Neural progenitor cell (in vitro differentiated cells): ENCODE measurements at places on chromosomes 16 and 17.

- DNase-seq = no peak
These were observed 21.6 kb downstream of the CTU2 start for GRCh38 chr16:88727871-88728270.

DNA sequence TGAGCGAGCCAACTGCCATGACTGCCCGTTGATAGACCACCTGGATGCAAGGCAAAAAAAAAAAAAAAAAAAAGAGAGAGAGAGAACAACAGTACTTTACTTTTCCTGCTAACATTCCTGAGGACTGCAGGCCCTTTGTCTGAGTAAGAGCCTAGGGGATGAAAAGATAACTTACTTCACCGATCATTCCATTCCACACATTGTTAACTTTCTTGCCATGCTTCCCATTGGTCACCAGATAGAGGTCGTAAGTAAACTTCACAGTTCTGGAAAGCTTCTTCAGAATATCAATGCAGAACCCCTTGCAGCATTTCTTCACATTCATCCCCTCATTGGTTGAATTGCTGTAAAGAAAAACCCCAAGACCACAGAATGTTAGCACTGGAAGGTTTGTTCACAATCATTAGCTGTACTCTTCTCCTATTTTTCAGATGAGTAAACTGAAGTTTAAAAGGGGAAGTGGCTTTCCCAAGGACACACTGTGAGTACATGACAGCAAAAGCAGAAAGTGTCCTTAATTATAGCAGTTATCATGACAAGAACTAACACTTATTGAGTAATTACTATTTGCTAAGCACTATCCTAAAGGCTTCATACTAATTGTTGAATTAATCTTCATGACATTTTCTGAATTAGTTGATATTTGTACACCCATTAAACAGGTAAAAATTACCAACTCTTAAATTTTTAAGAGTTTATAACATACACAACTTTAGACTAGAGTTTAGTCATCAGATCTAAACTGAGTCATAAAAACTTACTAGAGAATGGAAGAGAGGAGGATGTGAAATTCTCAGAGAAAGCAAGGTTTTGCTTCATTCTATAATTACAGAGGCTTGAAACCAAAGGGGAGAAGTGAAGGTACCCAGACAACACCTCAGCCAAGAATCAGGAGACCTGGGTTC is 341.2 kb downstream of the GRIN2A start:
- DNase-seq = no peak

GRCh38 chr17:68782789-68783188 is 172.4 kb downstream of the ABCA8 start:
- no peak for DNase-seq

- DNase-seq = peak; percentile 72
These were observed 930 bp downstream of the SPNS2 start for GRCh38 chr17:4499431-4500190.

DNA sequence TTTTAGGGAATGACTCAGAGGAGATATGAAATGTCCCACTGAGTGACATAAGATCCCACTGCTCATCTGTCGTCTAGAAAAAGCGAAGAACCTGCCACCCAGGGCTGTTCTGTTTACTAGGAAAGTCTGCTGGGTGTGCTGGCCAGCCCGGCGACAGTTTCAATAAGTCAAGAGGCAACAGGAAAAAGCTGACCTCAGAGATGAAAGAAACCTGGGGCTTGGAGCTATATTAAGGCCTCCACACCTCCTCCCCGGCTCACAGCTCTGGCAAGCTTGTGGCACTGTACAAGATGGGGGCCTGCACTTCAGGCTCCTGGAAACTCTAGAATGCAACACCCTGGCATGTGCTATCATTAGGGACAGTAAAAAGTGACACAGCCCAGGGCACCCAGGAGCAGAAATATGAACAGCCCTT is 10.6 kb downstream of the ZFHX3 start:
- DNase-seq = no peak

- peak; percentile 70 for DNase-seq
These were observed 572 bp downstream of the PSMB6 start for GRCh38 chr17:4796552-4796920.

GRCh38 chr17:65413390-65413789 is 148.1 kb downstream of the AXIN2 start:
- DNase-seq = no peak

DNA sequence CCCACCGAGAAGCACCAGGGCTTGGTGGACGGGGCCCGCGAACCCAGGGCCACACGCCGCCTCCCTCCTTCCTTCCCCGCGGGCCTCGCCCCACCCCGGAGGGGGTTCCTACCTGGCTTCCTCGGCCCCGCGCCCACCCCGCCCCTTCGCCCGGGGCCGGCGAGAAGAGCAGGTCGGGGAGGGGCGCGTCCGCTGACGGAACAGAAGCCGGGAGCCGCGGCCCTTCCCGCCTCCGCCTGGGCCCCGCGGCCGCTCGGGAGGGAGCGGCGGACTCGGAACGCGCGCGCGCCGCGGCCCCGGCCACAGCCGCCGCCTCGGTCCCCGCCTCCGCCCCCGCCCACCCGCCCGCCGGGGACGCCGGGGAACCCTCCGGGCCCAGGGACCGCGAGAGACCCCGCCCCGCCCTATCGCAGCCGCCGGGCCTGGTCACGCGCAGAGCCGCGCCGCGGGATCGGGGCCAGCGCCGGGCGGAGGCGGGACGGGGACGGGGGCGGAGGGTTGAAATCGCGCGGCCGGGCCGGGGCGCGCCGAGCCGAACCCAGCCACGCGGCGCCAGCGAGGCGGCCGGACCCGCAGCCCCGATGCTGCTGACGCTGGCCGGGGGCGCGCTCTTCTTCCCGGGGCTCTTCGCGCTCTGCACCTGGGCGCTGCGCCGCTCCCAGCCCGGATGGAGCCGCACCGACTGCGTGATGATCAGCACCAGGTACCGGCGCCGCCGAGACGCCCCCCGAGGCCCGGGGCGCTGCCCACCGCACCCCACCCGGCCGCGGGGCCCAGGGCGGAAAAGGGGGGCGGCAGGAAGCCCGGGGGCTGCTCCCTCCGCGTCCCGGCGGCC is at the start of gene TLCD3A:
Gene TLCD3A (plus strand): TSS at position 530 of the 835 bp plus-strand sequence. CDS start 52 bp downstream, at position 582.
- peak; percentile 86 for DNase-seq

GRCh38 chr17:79920751-79921410 is 81.6 kb upstream of the CBX4 start:
- no peak for DNase-seq

DNA sequence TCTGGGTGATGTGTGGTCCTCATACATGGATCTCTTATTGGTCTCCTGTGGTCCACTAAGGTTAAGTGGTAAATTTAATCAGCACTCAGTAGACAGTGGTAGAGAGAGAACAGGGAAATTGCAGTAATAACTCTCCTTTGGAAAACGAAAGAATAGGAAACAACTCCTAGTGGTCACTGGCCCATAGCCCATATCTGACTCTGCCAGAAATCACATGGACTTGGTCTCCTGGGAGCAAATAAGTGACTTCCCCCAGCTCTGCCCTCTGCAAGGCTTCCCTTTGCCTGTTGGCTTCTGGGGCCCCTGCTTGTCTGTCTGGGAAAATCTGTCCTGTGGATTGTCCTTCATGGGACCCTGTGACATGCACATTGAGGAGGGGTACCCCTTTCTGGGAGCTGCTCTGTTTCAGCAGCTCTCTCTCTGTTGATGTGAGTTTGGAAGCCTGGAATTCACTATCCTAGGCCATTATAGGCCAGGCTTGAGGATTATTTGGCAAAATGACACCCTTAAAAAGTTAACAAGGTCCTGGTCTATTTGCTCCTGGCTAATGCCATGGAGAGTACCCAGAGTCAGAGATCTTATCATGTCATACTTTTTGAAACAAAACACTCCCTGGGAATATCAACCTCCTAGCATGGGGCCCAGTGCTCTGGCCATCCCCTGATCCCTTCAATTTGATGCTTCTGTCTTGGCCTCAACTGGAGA is 58.0 kb upstream of the HNF1B start:
- no peak for DNase-seq

DNA sequence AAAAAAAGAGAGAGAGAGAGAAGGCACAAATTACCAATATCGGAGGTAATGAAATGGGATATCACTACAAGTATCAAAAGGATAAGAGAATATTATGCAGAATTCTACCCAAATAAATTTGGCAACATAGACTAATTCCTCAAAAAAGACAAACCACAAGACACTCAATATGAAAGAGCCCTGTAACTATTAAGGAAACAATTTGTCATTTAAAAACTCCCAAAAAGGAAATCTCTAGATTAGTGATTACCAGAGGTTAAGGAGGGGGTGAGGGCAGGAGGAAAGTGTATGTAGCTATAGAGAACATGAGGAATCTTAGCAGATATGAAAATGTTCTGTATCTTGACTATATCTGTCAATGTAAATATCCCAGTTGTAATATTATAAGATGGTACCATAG is 54.0 kb downstream of the CFDP1 start:
- DNase-seq = no peak
